Stimulated activated CD8-positive, alpha-beta memory T cell treated with anti-CD3 and anti-CD28 coated beads, Interleukin-4, amount 100 ng/mL, for 4 hours (primary cell): ENCODE measurements at places on chromosomes 11 and 22.

GRCh38 chr11:92894197-92894596 is 75.3 kb upstream of the MTNR1B start:
- no peak for DNase-seq

DNA sequence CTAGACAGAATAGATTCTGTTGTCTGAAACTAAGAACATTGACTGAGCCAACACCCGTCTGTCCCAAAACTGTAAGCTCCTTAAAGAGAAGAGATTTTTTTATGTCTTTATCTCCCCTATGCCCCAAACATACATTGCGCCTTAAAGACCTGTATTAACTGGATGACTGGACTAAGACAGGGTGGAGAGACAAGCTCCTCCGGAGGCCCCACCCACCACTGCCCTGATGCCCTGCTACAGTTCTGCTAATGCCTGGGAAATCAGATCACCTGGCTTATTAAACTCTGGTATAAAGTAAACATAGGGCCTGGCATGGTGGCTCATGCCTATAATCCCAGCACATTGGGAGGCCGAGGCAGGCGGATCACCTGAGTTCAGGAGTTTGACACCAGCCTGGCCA is 203.7 kb downstream of the TENM4 start:
- DNase-seq: no peak

DNA sequence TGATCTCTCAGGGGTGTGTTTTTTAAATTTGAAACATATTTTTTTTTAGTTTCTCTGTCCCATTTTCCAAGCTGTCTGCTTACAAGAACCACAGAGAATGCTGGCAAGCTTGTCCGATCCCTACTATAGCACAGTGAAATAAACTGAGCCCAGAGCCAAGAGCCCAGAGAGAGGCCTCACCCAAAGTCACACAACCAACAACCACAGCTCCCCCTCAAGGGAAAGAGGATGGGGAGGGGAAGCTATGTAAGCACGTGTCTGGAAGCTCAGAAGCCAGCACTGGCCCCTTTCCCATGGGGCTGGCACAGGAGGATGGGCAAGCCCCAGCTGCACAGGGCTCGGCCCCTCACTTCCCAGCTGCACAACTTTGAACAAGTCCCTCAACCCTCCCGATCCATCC is 3.2 kb upstream of the SART1 start:
- no peak for DNase-seq

GRCh38 chr11:111982541-111983186 is 42.5 kb upstream of the DLAT start:
- no peak for DNase-seq
